ENCODE measurements at places on chromosomes 3 and 15.

- no peak for DNase-seq
Measured at GRCh38 chr3:45647148-45647619, 42.0 kb upstream of the SACM1L start.

DNA sequence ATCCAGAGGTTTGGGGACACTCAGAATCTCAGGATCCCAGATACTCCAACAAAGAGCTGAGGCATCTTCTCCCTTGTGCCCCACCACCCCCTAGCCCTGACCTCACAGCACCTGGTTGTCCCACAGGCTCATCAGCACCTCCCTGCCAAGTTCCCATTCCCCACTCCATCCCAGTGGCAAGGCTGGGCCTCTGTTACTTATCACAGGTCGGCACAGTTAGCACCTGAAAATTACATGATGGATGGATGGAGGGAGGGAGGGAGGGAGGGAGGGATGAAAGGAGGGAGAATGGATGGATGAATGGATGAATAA is 12.8 kb downstream of the MYL3 start:
- DNase-seq: no peak

DNA sequence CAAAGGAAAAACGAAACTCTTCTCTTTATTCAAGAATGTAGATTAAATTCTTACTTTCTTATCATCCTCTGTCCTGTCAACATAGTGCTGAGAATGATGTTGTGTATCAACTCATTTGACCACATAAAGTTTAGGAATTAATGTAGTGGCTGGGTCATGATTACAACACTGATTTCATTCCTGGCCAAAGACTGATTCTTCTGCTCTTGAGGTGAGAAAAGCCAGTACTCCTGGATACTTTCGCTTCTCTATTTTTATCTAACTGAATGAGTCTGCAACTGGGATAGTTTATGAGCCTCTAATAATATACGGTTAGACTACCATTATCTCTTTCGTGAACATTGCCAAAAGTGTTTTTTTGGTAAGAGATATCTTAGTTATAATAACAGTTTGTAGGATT is 173.0 kb downstream of the LPP start:
- DNase-seq: no peak

DNA sequence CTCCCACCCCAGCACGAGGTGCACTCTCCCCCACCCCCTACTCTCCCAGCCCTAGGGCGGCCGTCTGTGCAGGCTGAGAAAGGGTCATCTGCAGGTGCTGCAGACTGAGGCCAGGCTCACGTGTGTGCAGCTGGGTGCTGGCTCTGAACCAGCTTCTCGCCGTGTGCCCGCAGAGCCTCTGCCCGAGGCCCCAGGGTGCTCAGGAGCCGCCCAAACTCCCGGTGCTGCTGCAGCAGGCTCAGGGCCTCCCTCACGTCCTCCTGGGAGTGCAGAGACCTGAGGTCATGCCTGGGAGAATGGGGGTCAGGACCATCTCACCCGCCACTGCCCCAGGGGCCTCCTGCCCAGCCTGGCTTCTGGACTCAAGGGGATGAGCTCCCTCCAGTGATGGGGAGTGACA is 17.2 kb downstream of the SPTBN5 start:
- no peak for DNase-seq

DNA sequence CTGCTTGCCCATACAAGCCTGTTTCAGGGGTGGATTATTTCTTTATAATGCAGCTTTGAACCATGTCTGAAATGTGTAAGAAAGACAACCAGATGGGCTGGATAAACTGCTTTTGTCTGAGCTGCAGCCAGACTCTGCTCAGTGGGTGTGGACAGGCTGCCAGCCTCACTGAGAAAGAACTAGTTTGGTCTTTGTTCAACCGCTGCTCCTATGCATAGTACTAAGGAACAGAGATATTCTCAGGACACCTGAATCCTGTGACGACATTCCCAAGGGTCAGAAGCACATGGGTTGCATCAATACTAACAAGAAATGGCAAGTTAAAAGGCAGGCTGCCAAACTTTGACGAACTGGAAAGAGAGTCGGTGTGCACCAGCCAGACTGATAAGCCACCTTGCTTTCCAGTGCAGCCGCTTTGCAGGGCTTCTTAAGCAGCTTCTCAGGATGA is 57.2 kb downstream of the PLD1 start:
- no peak for DNase-seq

DNA sequence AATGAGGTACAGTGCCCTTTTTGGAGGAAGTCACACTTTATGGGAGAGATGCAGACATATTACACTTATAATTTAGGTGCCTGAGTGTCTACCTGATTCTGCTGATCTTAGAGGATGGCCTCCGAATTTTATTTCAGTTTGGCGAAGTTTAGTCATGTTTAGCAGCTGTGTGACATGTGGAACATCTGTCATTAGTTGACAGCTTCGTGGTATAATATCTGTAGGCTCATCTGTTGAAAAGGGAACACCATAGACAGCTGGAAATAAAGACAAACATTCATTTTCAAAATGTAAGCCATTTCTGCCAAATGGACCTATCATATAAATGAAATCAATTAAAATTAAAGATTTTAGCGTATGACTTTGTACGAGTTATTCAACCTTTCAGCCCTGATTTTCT is 165.4 kb downstream of the CFAP20DC start:
- no peak for DNase-seq

DNA sequence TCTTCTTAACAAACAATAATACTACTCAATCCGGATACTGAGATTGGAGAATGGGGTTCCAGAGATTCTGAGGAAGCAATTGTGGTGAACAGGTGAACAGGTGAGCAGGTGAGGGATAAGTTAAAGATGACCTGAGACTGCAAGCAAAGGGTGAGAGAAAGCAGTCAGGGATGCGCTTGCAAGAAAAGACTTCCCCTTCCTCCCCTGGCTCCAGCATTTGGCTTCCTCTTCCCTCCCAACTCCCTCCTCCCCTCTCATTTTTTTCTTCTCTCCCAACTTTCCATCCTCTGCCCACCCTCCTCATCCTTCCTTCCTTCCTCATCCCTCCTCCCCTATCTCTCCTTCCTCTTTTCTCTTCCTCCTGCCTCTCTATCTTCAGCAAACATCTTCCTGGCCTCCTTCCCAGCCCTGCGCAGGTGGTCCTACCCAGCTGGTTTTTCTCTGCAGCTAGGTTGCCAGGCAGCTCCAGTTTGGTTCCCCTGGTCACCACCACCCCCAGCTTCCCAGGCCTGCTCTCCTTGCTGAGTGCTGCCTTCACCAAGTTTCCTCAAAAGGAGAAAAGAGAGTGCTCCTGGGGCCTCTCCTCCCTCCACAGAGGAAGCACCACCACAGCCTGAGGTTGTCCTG is 10.4 kb upstream of the VIPR1 start:
- DNase-seq: no peak
